NCI-H1092 (cell line): ENCODE measurements at places on chromosomes 7 and 10.

- DNase-seq, result no peak
These were observed 6.1 kb upstream of the SLC25A13 start for GRCh38 chr7:96328016-96328415.

DNA sequence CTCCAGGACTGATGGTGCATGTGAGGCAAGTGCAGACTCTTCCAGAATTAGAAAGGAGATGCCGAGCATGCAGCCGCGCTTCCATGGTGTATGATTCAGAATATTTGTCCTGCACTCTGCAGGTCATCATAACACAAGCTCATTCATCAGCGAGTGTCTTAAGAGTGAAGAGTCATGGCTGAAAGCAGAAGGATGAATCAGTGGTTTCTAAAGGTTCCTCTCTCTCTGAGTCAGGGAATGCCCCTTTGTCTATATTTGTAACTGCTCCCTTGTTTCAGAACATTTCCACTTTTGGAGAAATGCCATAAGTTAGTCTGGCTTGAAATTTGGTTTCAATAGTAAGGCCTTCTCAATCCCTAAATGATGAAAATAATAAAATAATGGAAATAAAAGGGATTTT, 52.3 kb downstream of the HECW1 start:
- DNase-seq, result no peak

DNA sequence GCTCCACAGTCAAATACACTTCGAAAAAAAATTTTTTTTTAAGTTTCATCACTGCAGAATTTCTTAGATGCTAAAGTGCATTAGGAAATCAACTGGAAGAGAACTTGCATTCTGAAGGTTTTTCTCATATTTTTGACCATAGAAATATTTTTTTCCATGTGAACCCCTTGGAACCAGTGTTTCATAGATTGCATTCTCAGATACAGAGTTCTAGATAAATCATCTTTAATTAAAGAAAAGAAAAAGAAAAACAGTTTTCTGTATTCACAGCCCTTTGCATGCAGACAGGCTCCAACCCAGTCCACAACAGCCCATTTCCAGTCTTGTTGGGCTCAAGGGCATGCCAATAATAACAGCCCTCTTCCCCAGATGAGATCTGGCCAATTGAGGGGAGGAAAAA, 75.5 kb upstream of the RPA3 start:
- no peak for DNase-seq

DNA sequence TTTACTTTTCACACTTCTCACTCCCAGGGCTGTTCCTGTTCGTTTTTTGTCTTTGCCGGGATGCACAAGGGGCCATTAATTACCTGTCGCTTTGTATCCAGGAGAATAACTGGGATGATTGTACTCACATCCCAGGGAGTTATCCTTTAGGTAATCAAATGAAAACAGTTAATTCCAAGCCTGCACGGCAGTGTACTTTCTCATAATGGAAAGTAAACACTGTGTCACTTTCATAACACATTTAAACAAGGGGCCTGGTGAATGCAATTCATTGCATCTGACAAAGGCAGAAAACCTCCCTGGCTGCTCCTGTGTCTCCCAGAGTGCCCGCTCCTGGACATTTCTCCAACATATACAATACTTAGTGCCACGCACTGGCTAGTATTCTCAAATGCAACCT, 138.7 kb upstream of the CELF2 start:
- DNase-seq, result no peak

DNA sequence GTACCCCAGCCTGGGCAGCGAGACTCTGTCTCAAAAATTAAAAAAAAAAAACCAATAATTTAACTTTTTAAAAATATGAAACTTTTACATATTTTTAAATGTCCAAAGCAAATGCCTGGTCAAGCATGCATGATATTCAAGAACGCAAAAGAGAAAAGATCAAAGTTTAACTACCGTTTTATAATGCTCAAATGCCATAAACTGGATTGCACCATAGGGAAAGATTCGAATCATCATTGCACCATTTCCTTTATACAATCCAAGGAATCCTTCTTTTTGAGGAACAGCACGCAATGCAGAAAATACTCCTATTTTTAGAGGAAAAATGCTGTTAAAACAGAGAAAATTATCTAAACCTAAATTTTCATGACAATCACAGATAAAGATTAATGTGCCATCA, 20.9 kb downstream of the SLC25A16 start:
- DNase-seq, result no peak

DNA sequence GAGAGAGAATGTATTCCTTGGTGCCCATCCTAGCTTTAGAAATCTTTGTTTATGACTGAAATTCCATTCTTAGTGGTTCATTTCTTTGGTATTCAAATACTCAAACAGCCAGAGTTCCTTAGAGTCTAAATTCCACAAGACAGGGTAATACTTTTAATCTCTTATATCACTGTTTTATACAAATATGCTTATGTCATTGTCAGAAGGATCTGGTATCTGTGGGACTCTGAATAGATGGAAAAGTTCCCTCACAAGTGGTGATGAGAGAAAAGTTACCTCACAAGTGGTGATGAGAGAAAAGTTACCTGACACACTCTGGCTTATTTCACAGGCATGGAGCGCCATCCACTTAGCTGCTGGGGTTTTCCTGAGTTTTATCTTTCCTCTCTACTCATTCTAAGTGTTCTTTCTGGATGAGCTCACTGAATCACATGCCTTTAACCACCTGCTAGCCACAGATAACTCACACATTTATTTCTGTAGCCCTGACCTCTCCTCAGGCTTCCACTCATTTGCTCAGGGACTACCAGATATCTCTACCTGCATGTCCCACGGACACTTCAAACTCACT, 784.0 kb downstream of the SUGCT start:
- no peak for DNase-seq

GRCh38 chr10:106189292-106189691, 975.2 kb downstream of the SORCS1 start:
- DNase-seq, result no peak

GRCh38 chr7:45663167-45663921, 89.2 kb downstream of the ADCY1 start:
- DNase-seq, result no peak

- no peak for DNase-seq
These were observed 102.8 kb upstream of the MTPN start for GRCh38 chr7:136079934-136080333.

GRCh38 chr7:47672271-47672791, 90.4 kb upstream of the TNS3 start:
- DNase-seq, result no peak

GRCh38 chr10:70925377-70926225, 37.2 kb upstream of the PCBD1 start:
- DNase-seq, result peak; percentile 7

DNA sequence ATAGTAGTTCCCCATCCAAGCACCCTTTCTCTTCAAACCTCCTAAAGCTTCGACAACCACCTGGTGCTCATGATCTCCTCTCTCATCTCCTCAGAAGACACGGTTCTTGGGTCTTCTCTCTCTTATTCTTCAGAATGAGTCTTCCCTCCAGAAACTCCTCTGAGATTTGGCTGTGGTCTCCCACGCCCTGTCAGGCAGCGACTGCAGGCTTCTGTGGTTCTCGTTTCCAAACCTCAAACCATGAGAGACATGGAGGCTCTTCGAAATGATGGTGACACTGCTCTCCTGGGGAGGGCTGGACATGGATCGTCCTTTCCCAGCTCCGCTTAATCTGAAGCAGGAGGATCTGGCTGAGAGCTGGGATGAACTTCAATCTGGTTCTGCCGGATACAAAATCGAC, 78.6 kb upstream of the PITRM1 start:
- no peak for DNase-seq

GRCh38 chr7:96244244-96244991, 77.5 kb downstream of the SLC25A13 start:
- DNase-seq, result no peak

- no peak for DNase-seq
These were observed 36.7 kb downstream of the PAPOLB start for GRCh38 chr7:4825081-4825480.

DNA sequence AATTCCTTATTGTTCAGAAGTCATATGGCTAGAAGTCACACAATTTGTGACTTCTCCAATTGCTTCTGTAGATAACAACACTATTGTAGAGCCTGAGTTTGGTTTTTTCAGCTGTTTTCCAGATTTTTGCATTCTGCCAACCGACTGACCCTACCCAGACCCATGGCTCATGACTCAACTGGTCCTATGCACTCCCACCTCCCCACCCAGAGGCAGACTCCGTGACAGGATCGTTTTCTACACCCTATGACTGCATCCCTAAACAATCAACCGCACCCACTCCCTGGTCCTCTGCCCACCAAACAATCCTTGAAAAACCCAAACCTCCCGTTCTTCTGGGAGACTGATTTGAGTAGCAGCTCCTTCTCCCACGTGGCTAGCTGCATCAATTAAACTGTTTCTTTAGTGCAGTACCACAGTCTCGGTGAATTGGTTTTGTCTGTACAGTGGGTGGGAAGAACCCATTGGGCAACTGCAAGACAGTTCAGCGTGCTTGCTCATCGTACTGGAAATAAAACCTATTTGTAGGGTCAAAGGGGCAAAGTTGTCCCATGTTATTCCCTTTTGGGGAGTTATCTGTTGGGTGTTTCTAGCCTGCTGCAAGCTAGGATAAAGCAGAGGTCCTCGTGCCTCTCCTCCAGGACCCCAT, 150.3 kb upstream of the FAM20C start:
- DNase-seq, result no peak

GRCh38 chr7:94431619-94432280, 37.1 kb downstream of the COL1A2 start:
- no peak for DNase-seq

DNA sequence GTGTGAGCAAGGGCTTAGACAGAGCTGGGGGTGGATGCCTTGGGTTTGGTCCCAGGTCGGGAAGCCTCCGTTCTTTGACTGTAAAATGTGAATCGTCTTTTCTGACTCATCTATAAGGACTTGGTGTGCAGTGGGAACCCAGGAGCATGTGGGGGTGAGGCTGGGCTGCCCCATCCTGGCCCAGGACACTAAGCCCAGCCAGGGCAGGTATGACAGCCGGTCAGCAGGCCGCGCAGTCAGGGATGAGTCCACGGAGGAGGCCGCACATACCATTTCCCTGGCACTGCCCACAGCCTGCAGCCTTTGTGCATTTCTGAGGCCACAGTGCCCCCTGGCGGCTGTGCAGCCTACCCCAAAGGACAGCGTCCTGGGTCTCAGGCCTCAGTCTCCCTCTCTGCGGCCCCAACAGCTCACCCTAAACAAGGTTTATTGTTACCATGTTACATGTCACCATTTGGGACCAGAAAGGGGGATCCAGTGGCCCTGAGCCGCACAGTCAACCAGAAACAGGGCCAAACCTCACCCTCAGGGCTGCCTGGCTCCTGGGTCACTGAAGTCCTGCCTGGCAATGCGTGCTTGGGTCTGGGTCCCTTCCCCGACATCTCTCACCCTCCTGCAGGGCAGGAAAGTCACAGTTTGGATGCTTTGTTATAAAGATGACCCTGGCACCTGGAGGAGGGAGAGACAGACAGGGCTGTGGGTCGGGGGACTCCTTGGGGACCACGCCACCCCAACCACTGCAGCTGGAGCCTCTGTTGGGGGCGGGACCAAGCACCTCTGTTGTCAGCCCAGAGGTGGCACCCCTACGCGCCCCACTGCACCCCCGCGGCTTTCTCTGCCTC, 14.4 kb upstream of the SH2B2 start:
- DNase-seq, result peak; percentile 50

DNA sequence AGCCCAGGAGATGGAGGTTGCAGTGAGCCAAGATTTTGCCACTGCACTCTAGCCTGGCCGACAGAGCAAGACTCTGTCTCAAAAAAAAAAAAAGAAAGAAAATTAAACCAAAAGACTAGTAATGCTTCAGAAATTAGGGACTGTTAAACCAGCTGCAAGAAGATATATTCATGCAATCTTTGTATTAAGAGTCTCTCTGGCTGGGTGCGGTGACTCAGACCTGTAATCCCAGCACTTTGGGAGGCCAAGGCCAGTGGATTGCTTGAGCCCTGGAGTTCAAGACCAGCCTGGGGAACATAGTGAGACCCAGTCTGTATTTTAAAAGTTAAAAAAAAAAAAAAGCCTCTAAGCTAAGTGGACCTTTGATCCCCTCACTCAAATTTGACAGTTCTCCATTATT, 2.5 kb upstream of the HNRNPF start:
- DNase-seq, result no peak

GRCh38 chr10:45444976-45445898, 71.2 kb downstream of the ALOX5 start:
- no peak for DNase-seq

DNA sequence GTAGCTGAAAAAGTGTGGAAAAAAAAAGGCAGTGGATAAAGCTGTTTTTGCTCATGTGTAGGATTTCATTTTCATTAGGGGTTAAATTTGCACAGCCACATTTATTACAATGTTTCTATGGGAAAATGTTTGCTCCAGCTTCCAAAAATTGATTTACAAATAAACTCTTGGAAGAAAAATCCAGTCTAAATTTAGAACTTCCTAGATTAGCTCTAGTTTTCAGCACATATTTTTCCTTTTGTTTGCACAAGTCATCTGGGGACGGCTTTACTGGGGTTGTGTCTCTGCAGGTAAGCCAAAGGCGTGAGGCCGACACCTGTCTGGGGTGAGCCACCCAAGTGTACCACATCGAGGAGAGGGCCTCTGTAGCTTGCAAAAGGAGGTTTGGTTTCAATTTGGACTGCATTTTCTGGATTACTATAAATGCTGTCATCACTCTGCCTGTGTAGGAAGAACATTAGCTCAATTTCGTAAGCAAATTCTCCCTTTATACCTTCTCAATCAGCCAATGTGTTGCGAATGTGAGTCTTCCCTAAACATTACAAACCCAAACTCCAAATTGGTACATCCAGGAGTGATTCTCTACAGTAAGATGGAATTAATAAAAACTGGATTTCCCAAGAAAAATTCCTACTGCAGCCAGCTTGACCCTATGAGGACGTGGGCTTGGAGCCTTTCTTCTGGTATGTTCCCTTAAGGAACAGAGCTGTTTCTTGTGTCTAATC, 89.5 kb upstream of the ZNF438 start:
- no peak for DNase-seq

DNA sequence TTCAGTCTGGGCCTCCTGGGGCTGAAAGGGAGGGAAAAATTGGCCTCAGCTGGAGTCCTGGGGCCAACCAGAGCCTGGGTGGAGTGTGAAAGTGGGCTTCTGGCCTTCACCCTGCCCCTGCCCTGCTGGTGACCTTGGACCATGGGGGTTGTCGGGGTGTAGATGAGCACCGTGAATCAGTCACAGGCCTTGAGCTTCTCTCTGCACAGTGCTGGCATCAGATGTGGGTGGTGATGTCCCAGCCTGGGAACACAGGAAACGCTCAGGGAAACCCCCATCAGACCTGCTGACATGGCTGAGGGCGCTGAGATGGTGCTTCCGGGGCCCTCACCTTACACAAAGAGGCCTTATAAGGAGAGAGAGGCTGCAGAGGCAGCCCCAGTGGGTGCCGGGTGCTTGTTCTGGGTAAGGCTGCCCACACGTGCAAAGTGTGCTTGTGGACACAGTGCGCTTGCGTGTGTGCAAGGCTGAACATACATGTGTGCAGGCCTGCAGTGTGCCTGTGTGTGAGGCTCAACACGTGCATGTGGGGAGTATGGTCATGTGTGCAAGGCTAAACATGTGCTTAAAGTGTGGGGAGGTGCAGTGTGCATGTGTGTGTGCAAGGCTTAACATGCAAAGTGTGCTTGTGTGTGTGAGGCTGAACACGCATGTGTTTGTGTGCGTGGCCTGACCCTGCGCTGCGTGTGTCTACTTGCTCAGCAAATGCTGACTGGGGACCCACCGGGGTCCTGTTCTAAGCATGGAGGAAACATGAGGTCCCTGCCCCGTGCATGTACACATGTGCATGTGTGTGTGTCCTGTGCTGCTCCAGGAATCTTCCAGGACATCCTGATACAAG, 6.5 kb downstream of the ARPC1B start:
- DNase-seq, result no peak

GRCh38 chr10:119644205-119644814, 6.9 kb upstream of the BAG3 start:
- no peak for DNase-seq

GRCh38 chr10:27369880-27370279, 129.3 kb upstream of the ACBD5 start:
- DNase-seq, result no peak
